ENCODE measurements at places on chromosomes 6 and 20.

DNA sequence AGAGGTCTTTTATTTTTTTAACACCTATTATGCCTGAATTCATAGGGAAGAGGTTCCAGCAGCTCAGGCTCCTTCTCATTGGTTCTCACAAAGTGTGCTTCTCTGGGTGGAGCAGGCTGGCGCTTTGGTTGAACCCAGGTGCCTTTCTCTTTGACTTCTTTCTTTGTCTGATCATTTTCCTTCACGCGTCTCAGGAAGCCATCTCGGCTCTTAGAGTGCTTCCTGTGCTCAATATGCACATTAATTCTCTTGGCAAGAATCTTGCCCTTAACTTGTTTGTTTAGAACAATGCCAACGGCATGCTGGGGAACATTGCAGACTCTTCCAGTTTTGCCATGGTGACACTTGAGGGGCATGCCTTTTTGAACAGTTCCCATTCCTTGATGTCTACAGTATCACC is 44.2 kb upstream of the RNF24 start:
- no peak for DNase-seq

DNA sequence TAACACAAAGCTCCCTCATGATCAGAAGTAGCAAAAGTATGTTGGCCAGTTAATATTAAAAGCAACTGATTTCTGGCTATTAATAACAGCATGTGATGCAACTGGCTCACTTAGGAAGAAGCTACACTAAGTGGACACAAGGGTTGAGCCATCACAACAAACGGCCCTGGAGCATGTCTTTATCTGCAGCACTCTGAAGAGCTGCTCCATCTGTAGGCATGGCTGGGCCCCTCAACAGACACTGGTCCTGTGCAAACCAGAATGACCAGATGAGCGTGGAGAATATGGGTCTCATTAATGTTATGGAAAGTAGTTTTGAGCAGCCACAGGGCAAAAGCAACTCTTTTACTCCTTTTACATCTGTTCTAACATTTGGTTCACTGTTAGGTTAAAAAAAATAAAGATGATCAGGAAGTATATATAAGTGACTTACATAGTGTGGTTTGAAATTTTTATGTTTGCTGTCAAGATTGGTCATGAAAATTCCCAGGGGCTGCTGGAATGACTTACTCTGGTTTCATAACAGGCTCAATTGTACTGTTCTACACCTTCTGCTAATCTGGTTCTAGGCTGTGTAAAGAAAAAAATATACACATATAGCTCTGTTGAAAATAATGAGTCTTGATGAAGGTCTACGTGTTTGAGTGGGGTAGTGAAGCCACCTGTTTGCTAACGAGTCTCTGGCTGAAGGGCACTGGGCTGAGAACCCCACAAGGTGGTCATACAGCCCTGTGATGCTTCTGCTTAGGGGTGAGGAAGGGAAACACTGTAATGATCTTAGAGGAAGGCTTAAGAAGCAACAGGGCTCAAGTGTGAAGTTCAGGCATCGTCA is 58.1 kb downstream of the INSM1 start:
- DNase-seq: no peak

DNA sequence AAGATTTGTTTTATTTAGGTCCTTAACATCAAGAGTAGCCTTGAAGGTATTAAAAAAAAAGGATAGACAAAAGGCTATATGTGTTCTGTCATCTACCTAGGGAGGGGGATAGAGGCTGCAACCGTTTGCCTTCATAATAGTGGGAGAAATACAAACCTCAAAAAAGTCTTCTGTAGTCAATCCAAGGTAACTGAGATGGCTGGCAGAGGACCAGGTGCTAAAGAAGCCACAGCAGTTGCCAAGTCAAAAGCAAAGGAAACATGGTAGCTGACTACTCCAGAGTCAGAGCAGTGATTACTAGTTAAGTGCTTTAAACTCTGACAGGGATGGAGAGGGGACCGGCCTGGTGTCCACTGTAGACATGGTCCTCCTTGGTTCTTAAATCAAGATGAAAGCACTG is 249.4 kb downstream of the PTPRK start:
- no peak for DNase-seq

DNA sequence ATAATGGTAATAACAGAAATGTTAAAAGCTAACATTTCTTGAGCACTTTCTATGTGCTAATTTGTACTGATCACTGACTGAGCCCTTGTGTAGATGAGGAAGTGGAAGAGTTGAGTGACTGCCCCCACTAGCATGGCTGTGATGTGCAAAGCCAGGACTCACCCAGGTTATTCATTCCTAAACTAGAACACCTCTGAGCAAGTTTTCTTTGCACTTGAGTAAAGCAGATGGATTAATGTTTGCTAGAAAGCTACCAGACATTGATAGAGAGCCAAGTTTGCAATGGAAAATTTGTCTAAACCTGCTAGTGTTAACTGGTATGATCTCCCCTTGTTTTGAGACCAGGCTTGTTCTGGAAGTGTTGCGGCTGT is 467.4 kb upstream of the PLCB4 start:
- DNase-seq: no peak

- DNase-seq: no peak
Measured at GRCh38 chr20:62203378-62204030, 16.6 kb downstream of the HRH3 start.

- DNase-seq: no peak
Measured at GRCh38 chr6:38708496-38708895, 5.6 kb upstream of the GLO1 start.

DNA sequence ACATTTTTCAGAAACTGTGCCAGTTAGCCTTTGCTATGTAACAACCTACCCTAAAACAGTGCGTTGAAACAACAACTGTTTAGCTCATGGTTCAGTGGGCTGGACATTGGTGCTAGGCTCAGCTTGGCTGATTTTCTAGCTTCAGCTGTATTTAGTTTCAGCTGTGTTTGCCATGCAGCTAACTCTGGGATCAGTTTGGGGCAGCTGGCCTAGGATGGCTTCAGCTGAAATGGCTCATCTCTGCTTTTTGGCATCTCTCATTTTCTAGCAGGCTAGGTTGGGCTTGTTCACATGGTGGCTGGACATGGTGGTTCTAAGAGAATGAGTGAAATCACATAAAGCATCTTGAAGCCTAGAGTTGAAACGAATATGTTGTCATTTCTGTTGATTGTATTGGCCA is 464.2 kb downstream of the QKI start:
- DNase-seq: no peak

DNA sequence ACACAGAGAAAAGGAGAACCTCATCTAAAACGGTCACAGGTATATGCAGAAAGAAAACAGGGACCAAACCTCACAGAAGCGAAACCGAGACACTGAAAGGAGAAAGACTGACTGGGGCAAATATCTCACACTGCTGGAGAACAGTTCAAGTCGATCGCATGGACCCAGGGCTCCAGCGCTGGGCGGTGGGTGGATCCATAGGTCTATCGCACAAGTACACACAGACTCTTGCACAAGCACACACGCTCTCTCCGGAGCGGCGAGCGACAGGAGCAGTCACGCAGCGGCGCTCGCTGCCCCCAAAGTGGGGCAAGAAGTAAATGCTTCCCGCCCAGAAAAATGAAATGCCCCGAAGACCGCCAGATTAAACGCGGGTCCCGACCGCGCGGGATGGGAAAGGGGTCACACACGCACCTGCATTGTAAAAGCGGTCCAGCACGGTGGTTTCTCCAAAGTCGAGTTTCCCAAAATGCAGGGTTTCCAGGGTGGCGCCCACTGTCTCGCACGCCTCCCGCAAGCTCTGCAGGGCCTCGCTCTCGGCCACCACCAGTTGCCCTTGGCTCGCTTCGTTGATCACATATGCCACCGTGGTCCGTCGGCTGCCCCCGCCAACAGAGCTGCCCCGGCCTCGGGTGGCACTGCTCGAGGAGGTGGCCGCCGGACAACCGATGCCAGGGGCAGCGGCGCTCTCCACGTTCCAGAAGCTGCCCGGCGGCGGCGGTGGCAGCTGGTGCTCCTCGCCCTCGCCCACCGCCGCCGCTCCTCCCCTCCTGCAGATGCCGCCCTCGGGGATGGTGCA is 782 bp downstream of the MAP3K5 start:
- peak; percentile 56 for DNase-seq

- no peak for DNase-seq
Measured at GRCh38 chr20:48406498-48406897, 421.3 kb downstream of the PREX1 start.

DNA sequence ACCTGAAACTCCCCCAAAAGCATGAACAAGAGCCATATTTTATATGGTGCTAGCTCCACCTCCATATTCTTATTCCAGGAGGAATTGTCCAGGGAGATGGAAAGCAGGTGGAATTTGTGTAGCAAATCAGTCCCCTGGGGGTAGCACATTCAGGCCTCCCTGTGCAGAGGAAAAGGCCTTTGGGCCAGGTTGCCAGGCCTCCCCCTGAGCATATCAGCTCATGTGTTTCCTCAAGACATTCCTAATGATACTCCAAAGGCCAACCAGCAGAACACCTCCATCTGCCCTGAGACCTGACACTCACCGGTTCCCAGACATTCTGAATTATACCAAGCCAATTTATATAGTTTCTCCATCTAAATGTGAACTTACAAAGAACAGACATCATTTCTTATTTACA is 2.6 kb upstream of the BANF2 start:
- no peak for DNase-seq

GRCh38 chr6:33321227-33321626 is 3.7 kb upstream of the ZBTB22 start:
- DNase-seq: no peak

GRCh38 chr6:148770408-148771211 is 23.8 kb downstream of the UST start:
- DNase-seq: no peak

DNA sequence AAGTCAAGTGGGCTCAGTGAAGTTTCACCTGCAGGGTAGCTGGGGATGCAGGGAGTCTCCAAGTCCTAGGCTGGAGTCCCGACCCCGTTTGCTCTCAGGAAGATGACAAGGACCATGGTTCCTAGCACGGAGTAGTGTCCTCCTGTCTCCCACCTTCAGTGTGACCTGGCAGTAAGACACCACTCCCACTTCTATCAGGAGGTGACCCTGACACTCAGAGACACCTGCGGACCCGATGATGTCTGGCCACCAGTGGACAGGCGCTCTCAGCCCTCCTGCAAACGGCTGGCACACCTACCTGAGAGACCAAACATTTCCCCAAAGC is 1.1 kb downstream of the SOD2 start:
- DNase-seq: no peak

DNA sequence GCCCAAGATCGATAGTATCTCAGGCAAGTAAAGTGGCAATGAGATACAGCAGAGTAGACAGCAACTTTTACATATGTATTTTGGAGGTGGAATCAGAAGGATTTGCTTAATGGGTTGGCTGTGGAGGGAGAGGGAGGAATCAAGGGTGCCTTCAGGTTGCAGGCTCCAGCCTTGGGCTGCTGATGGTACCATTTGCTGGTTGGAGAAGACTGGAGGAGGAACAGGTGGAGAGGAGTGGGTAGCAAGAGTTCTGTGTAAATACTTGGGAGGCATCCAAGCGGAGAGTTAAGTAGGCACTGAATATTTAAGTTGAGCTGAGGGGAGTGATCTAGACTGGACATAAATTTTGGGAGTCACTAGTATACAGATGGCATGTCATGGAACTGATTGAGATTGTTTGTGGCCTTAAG is 5.2 kb downstream of the BICRAL start:
- no peak for DNase-seq

DNA sequence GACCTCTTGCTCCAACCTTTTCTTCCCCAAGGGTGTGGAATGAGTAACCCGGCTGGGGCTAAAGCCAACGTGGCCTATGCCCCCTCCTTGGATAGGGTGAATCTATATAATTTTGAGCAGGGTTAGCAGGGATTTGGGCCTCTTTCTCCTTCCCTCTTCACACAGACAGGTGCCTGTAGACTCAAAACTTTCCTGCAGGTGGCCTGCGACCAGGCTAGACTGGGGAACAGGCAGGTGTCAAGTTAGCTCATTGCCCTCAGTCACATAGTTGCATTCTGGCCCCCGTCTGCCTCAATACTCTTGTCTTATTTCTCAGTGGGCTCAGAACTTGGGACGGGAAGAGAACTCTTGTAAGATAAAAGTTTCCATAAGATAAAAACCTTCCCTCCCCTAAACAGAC is 243.0 kb downstream of the ATXN1 start:
- no peak for DNase-seq

GRCh38 chr6:106804346-106805335 is 169.9 kb downstream of the CD24 start:
- no peak for DNase-seq

- DNase-seq: no peak
Measured at GRCh38 chr20:55919956-55920355, 85.4 kb downstream of the CBLN4 start.

GRCh38 chr20:50850721-50851286 is 55.9 kb downstream of the BCAS4 start:
- no peak for DNase-seq

- no peak for DNase-seq
Measured at GRCh38 chr6:24385536-24386269, 17.0 kb upstream of the MRS2 start.

DNA sequence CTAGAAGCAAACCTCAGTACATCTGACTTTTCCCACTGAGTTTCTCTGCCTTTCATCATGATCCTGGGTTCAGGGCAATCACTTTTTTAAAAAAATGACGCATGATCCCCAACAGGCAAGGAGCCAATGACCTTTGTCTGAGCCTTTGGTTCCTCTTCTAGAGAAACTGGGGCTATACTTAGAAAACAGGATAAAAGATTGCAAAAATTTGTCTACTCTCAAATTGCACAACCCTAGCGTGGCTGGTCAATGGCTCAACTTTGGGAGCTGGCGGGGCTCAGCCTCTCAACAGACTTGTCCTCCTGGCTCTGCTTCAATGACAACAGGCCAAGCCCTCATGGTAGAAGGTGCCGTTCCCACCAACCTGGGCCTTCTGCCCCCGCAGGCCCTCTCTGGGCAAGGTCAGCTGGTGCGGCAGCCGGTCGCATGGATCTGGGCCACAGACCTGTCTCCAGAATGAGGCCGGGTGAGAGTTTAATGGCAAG is 48.7 kb downstream of the PDYN start:
- no peak for DNase-seq

GRCh38 chr6:137145421-137145820 is 28.0 kb downstream of the IL22RA2 start:
- no peak for DNase-seq

DNA sequence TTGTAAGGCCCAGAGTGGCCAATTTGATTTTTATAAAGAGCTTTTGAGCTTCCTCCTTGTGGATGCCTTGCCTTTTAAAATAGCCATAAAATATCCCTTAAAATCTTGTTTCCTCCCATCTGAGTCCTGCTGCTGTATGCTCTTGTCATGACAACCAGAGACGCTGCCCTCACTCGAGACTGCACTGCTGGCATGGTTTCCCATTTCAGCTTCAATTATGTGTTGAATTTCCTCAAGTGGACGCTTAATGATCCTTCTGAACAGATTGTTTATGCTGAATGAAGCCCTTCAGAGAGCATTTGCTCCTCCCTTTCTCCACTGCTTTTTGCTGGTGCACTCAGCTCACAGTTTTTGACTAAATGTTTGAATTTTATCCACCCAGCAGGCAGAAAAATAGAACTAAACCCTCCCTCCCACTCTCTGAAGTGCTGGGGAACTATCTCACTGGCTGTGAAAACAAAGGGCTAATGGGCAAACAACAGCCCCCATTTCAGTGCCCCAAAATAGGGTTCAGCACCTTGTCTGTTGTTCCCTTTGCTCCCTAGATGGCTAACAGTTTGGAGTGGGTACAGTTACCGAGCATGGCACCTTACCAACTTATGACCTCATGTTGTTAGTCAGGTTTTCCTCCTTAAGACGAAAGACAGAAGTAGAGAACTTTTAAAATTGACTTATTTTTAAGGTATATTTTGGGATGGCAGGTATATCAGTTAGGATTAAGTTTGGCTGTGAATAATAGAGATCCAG is 45.5 kb upstream of the RNF8 start:
- no peak for DNase-seq

Measured in stimulated activated CD4-positive, alpha-beta T cell treated with anti-CD3 and anti-CD28 coated beads, Interleukin-2, amount 100 ng/mL, for 24 hours (primary cell).